Activated CD8-positive, alpha-beta T cell treated with anti-CD3 and anti-CD28 coated beads, Interleukin-2, amount 10 ng/mL, durations not matched to agents 7 days and 5 days (primary cell): ENCODE measurements at places on chromosomes 7 and 10.
A peak's percentile ranks its signal among the peaks of the same experiment; 100 is the strongest.

DNA sequence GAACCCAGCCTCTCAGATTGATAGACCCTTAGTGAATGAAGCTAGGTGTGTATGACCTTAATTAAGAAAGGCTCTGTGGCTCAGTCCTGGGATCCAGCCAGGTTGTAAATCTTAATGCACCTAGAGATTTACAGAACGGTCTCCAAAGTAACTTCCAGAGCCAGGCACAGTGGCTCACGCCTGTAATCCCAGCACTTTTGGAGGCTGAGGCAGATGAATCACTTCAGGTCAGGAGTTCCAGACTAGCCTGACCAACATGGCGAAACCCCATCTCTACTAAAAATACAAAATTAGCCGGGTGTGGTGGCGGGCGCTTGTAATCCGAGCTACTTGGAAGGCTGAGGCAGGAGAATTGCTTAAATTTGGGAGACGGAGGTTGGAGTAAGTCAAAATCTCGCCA, 24.3 kb downstream of the CALHM2 start:
- H3K36me3 ChIP-seq: peaks cover 88% of the 10 kb centered on the region
- H3K4me1 ChIP-seq: peaks cover 56% of the 10 kb centered on the region
- H3K27me3 ChIP-seq: no peaks in the 10 kb centered on the region
- H3K27ac ChIP-seq: peak overlapping the region; percentile 2
- no peak for DNase-seq

DNA sequence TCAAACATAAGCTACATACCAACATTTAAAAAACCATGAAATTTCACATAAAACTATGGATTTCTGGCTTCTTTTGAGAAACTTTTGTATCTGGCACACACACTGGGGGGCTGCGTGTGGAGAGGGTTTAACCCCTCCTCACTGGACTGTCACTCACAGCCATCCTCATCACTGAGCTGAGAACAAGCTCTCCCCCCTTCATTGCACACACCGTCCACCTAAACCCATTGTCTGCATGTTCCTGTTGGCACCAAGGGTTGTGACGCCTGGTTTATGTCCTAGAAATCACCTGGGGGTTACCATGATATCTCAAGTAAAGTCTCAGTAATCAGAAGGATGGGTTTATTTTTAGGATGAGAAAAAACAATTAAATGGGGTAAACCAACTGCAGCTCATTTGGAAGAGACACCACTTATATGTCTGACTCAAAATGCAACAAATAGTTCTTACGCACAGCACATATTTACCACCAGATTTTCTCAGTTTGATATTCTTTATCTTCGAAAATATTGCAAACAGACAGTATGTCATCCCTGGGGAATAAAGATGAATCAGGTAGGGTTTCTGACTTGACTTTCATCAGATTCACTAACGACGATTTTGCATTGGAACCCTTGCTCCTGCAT, 218.5 kb upstream of the KLF6 start:
- no peak overlapping the region for H3K4me3 ChIP-seq
- H3K36me3 ChIP-seq: peaks cover 27% of the 10 kb centered on the region
- no peak for DNase-seq
- no peak overlapping the region for H3K27ac ChIP-seq

DNA sequence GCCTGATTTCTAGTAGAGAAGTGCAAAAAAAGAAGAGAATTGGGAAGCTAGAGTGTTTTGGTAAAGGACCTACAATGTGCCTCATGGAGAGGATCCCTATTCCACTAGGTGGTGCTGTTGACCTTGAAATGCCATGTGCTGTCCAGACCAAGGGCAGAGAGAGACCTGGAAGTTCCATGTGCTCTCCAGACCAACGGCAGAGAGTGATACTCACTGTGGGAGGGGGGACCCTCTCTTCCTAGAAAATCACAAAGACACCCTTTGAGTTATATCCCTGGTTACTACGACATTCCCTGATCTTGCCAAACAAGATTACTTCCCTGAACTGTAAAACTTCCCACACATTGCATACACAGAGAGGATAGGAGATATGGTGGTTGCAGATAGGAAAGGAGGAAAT, 212.7 kb upstream of the ZNF804B start:
- no peaks in the 10 kb centered on the region for H3K4me1 ChIP-seq
- H3K27ac ChIP-seq: no peak overlapping the region
- H3K27me3 ChIP-seq: no peaks in the 10 kb centered on the region
- no peaks in the 10 kb centered on the region for H3K36me3 ChIP-seq
- DNase-seq: peak; percentile 35

GRCh38 chr10:13867822-13868221, 281.1 kb downstream of the PRPF18 start:
- H3K27ac ChIP-seq: no peak overlapping the region
- no peak for DNase-seq
- H3K27me3 ChIP-seq: no peaks in the 10 kb centered on the region
- H3K36me3 ChIP-seq: no peaks in the 10 kb centered on the region
- no peak overlapping the region for H3K4me3 ChIP-seq

- no peaks in the 10 kb centered on the region for H3K36me3 ChIP-seq
- no peak overlapping the region for H3K27ac ChIP-seq
- no peaks in the 10 kb centered on the region for H3K27me3 ChIP-seq
- no peak for DNase-seq
Measured at GRCh38 chr10:128869101-128869749, 597.8 kb upstream of the MGMT start.

GRCh38 chr7:74044366-74045350, 16.7 kb downstream of the ELN start:
- peaks cover 2% of the 10 kb centered on the region for H3K4me1 ChIP-seq
- H3K27ac ChIP-seq: no peak overlapping the region
- no peaks in the 10 kb centered on the region for H3K27me3 ChIP-seq
- no peaks in the 10 kb centered on the region for H3K36me3 ChIP-seq
- no peak for DNase-seq
